ENCODE measurements at places on chromosomes 16 and 17.

DNA sequence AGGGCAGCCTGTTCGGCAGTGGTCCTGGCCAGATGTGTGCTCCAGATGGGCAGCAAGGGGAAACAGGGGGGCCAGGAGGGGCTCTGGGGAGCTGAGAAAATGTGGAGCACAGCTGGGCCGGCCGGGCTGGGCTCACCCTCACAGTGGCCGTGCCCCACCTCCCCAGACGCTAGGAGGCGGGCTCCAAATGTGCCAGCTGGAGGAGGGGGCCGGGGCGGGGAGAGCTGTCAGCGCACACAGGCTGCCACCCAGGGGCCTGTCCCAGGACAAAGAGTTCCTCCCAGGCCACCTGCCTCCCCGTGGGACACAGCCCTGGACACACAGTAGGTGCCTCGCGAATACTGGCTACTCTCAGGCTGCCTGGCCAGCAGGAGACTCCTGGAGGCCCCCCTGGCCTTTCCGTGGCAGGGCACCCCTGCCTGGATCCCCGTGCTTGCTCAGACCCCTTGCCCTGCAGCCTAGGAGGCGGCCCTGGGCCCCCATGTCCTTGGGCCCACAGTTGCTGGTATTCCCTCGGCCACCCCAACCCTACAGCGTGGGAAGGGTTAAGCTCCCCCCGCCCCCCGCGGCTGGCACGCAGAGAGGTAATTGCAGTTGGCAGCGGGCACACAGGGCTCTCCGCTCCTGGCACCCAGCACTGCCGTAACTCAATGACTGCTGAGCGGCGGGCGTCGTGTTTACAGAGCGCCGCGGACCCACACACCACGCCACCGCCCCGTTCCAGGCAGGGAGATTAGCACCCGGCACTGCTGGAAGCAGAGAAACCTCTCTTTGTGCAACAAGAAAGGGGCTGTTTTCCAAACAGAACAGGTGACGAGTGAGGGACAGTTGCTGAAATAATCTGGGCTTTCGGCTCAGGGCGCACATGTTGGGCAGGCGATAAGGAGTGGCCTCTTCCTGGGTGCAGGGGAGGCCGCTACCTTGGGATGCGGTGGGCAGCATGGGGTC is 32.2 kb downstream of the BAHCC1 start:
- no peak for DNase-seq

DNA sequence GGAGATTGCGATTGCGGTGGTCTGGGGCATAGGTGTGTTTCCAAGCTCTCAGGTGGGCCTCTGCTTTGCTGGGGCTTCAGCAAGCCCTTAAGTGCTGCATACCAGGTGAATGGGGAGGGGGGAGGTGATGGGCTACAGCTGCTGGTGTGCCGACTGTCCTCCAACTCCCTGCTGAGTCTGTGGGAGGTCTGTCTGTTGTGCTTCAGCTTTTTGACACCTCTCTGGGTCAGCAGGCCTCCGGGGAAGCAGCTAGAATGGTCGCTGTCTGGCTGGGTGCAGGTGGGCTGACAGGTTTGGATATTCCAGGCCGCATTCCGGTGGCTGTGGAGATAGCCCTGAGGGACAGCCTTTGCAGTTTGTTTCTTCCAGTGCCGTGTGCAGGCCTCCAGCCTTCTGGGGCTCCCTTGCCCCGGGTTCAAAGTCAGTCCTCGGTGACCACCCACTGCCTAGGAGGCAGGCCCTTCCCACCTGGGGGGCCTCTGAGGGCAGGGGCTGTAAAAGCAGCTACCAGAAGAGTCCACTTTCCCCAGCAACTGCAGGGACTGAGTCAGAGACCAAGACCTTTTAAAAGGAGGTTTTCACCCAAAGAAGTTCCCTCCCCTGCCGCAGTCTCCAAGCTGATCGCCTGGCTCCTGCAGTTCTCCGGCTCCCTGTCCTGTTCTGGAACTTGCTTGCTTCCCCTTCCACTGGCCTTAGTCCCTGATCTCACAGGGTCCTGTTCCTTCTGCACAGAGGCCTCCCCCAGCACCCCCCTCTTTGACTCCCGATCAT is 2.0 kb upstream of the TTYH2 start:
- DNase-seq, result no peak

GRCh38 chr17:1485423-1486376 is 6.8 kb downstream of the MYO1C start:
- peak; percentile 53 for DNase-seq

DNA sequence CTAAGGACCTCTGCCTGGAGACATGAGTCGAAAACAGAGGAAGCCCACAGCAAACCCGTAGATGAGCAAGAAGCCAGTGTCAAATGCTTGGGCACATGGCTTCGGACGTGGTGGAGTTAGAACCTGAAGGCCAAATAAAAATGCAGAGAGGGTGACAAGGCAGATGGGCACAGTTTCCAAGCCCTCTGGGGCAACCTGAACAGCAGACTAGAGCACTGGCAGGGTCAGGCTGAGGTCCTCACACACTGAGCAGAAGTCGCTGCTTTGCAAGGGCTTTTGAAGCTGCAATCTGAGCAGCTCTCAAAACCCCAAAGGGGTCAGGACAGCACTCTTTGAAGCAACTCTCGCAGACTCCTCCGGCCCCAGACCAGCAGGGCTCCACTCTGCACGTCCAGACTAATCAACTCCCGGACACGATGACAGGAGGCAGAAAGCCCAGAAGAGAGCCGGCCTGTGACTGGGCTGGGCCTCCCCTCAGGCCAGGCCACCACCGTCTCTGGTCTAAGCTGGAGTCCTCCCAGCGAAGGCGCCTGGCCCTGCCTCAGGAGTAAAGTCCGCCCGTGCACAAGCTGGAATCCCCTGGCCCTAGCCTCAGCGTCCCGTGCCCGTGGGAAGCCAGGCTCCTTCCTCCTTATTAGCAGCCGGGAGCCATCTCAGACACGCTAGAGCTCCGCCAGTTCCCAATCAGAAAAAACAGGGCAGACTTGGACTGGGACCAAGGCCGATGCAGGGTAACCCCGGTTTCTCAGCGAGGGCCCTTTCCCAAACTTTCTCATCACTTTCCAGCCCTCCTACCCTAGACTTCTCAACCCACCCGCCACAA is 924 bp downstream of the SMARCD2 start:
- no peak for DNase-seq

DNA sequence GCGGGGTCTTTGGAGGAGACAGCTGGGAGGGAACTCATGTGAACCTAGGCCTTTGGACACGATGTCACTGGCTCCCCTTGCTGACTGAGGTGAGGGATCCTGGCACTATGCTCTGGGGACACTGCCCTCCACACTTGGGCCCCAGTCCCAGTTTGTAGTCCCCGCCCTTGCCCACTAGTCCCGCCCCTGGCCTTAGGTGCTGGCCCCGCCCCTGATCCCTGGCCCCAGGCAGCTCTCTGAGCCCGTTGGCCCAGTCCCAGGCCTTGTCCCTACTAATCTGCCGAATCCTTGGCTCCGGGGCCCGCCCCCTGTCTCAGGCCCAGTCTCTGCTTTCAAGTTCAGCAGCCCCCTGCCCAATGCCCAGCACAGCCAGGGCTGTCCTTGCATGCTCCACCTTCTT is 61.0 kb downstream of the SMPD3 start:
- DNase-seq, result no peak

DNA sequence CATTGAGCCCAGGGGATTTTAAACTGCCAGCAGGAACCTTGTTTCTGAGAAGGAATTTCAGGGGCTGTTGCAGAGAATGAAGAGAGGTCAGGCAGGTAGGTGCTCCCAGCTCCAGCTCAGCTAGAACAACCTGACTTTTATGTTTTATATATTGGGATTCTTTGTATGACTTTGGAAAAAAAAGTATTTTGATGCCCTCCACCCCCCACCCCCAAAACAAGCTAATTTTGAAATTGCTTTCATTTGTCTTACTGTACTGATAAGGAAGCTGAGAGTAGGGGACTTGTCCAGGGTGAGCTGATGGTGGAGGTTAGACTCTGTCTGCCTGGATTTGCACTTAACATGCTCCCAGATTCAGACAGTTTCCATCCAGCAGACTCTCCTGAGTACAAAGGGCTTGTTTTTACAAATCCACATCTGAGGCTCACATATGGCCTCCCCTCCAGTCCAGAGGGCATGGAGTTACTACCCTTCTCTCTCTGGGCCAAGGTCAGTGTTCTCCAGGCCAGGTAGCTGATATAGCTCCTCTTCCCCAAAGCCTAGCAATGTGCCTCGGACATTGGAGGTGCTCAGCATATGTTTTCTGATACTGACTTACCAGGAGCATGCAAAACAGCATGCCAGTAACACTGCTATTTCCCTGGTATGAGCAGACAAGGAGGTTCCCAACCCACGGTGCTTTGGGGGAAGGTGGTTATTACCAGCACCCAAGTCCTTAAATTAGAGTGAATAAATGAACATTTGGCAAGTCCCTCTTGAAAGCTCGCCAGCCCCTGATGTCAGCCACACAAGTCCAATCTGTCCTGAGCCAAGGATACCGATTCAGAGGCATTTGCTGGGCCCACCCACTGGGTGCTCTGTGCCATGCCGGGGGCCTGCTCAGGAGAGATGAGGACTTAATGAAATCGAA is 11.3 kb downstream of the STX1B start:
- no peak for DNase-seq

DNA sequence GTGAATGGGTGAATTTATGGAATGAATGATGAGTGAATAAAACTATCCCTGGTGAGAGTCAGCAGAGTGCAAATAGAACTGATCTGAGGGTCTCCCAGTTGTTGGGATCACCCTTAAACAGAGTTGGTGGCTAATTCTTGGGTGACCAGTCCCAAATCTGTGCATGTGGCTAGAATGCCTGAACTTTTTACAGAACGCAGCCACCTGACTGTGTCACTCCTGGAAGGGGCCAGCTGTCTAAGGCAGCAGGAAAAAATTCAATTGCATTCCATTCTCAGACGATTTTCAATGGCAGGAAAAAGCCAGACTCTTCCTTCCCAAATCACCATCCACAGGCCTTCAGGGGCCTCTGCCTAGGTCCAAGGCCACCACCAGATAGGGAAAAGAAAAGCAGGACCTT is 43.5 kb downstream of the BEAN1 start:
- no peak for DNase-seq

DNA sequence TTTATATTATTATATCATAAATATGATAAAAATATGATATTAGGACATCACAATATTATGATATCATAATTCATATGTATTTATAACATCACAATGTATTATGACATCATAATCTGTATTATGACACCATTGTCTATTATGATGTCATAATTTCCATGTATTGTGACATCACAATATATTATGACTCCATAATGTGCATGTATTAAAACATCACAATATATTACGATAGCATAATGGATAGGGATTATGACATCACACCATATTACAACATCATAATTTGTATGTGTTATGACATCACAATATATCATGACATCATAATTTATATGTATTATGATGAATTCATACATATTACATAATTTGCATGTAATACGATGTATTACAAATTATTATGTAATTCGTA is 1755.9 kb downstream of the TP53TG3F start:
- no peak for DNase-seq

DNA sequence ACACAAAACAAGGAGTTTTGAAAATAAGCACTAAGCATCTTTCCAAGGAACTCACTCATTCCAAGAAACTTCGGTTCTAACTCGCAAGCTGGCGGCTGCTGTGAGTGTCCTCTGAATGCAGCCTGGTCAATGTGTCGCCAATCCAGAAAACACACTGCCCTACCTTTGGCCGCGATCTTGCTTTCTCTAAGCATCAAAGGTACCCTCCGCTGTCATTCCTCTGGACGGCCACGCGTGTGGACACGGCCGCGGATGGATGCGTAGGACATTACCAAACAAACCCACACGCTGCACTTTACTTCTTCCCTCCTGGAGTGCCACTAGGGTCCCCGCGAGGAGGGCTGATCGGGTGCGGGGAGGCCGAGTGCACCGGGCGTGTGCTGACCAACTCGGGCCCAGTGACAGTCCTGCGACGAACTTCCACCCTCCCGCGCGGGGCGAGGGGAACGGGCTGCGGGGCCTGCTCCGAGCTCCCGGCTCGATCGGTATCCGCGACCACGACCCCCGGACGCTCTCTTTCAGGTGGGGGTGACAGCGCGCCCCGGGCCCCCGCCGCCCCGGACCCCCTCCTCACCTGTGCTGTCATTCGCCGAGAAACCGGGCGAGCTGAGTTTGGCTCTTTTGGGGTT is 1.1 kb downstream of the CREBBP start:
- no peak for DNase-seq

DNA sequence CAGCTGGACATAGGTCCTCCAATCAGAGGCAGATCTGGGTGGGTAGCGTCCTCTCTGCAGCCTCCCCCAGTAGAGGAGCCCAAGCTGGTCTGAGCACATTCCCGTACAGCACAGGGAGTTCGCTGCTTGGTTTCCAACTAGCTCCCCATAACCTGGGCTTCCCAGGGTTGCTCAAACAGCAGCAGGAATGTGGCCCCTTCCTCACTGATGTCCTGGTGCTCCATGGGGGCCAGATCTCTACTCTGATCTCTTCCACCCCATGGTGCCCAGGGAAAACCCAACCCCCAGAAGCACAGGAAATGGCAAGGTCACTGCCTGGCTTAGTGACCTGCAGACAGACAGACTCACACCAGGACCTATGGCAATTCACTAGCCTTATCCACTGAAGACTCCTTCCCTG is 11.1 kb upstream of the MMP2 start:
- no peak for DNase-seq

GRCh38 chr17:46154151-46154816 is 38.9 kb downstream of the KANSL1 start:
- no peak for DNase-seq

DNA sequence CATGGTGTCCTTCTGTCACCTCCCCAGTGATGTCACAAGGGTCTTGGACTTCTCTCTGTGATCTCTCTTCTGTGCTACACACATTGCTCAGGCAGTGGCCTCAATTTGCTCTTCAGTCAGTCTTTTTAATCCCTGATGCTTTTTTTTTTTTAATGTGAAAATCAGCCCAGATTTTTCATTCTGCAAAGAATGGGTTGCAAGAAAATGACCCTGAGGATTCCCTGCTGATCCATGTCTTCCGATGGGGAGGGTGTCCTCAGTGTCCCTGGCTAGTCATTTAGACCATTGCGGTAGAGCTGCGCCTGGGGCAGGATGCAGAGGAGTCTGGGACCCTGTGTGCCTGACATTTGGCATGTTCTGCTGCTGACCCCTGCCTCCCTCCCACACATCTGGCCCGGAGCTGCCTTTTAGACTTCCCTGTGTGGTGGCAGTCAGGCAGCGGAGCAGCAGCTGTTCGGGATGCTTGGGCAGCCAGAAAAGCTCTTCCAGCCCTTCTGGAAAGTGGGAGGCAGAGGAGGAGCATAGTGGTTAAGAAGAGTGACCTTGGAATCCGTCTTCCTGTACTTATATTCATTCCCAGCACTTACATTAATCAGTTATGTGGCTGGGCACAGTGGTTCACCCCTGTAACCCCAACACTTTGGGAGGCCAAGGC is 12.3 kb downstream of the GPT2 start:
- DNase-seq, result no peak

- DNase-seq, result no peak
Measured at GRCh38 chr17:4326608-4327007, 39.9 kb downstream of the UBE2G1 start.

GRCh38 chr17:71464241-71464640 is 656.6 kb upstream of the SOX9 start:
- DNase-seq, result no peak

DNA sequence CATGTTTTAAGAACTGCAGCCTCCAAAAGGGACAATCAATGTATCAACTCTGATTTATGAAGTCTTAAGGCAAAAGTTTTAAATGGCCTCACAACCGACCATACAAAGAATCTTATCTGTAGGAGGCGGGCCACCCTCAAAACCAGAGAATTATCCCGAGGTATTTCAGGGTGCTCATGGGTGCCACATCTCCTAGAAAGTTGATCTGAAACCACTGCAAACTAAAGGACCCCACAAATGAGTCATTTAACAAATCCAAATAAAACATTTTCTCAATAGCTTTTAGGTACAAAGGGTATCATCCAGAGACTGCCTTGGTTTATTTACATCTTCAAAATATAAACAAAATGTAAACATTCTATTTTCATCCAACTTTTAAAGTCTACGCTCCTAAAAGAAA is 6.8 kb downstream of the ERN1 start:
- DNase-seq, result no peak

Measured in activated CD4-positive, alpha-beta T cell treated with anti-CD3 and anti-CD28 coated beads for 24 hours (primary cell).